ENCODE measurements at places on chromosomes 3 and 15. TPM values are rescaled to one million over a fixed set of nuclear protein-coding genes. Genes with fewer than 3 reads are reported as not detected.

ALS2CL gene
- total RNA-seq: 2.4 TPM

SLC28A2 gene
- total RNA-seq: not detected

FSIP1 gene
- total RNA-seq: 0.27 TPM

HHLA2 gene
- not detected for total RNA-seq

ZPLD1 gene
- not detected for total RNA-seq

ERICH6 gene
- not detected for total RNA-seq

WDR93 gene
- total RNA-seq: 0.27 TPM

PLD1 gene
- total RNA-seq: 4.8 TPM

ESYT3 gene
- total RNA-seq: 0.54 TPM

DNA sequence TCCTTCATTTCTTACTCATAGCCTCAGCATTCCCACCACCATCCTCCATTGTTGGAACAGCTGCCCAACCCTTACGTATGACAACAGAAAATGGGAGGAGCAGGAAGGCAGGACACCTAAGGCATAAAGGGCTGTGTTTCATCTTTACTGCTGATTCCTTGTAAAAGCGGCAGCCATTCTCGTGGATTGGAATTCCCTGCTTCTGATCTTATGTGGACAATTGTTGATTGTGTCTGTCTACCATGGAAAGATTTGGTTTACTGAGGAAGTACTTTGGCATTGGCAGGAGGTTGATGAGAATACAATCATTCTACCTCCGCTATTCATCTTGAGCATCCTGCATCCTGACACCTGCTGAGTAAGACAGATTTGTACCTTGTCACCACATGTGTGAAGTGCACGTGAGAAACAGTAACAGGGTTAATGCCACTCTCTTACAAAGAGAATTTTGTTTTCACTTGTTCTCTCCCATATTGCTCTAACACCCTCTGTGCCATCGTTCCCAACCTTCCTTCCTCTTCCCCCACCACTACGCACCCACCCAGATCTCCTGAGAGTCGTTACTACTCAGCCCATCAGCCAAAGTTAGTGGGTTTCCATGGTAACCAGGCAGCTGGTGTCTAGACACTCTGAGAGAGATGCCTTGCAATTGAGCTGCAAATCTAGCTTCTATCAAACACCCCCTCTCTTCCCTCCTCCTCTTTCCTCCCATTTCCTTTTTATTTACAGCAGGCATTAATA lies 75.7 kb downstream of the GAP43 start:
- DNase-seq: no peak

DNA sequence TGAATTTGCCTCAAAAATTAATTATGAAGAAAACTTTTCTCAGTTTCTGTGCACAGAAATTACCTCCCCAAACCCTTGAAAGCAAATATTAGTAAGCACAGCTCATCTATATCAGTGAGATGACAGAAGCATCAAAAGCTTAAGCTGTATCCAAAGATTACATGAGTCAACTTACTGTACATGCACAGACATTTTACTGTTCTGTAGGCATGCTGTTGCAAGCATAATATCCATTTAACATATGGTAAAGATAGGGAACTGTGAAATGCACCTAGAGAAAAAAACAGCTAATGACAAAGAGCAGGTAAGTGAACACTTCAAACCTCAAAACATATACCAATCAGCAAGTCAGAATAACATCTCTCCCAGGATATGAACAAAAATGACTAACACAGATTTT lies 20.9 kb downstream of the SHOX2 start:
- no peak for DNase-seq

DNA sequence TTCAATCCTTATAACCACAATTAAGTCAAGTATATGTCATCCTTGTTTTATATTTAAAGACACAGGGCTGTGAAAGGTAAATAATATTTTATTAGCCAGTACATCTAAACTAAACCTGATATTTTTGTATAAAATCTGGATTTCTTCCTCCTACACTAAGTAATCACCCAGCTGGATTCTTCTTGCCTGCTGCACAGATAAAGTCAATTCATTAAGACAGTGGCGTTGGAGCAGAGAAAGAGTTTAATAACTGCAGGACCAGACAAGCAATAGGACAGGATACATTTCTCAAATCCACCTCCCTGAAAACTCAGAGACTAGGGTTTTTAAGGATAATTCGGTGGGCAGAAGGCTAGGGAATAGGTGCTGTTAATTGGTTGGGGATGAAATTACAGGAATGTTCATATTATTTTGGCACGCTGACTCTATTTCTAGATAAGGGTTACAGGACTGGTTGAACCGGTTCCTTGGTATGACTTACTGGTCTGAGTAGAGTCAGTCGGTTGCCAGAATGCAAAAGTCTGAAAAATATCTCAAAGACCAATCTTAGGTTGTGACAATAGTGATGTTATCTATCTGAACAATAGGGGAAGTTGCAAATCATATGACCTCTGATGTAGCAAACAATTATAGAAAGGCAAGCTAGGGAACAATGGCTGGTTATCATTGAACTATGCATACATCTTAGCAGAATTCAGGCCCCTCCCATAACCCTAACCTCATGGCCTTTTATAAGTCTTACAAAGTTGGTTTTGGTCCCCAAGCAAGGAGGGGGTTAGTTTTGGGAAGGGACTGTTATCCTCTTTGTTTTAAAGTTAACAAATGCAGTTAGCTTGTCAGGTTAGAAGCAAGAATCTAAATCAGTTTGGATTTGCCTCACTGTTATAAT lies 244.8 kb downstream of the ALCAM start:
- DNase-seq: no peak

DNA sequence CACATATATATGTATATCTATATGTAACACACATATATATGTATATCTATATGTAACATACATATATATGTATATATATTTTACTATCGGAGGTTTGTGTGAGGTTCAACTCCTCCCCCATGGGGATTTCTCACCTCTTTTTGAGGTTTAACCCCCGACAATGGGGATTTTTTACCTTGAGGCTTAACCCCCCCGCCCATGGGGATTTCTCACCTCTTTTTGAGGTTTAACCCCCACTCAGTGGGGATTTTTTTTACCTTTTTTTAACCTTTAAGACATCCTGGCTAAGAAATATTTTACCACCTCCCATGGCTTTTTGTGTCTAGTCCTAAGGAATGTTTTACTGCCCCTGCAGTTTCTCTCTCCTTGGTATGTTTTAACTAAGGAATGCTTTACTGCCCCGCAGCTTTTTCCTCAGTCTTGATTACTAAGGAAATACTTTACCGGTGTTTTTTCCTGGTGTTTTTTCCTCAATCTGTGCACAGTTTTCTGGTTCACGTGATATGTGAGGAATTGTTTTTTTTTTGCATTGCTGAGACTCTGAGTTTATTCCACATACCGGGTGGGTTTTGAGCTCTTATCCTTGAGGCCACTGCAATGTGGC lies 185.2 kb downstream of the KLF13 start:
- no peak for DNase-seq

GRCh38 chr3:11300970-11301369 lies 28.8 kb downstream of the ATG7 start:
- no peak for DNase-seq

- DNase-seq: no peak
Observed at GRCh38 chr15:101329867-101330380, 34.9 kb upstream of the SNRPA1 start.

GRCh38 chr15:40250771-40251483 lies 12.1 kb downstream of the PAK6 start:
- DNase-seq: no peak

- DNase-seq: no peak
Observed at GRCh38 chr15:42955518-42955917, 34.9 kb upstream of the TTBK2 start.

GRCh38 chr3:16995601-16996000 lies 110.8 kb downstream of the PLCL2 start:
- DNase-seq: no peak

DNA sequence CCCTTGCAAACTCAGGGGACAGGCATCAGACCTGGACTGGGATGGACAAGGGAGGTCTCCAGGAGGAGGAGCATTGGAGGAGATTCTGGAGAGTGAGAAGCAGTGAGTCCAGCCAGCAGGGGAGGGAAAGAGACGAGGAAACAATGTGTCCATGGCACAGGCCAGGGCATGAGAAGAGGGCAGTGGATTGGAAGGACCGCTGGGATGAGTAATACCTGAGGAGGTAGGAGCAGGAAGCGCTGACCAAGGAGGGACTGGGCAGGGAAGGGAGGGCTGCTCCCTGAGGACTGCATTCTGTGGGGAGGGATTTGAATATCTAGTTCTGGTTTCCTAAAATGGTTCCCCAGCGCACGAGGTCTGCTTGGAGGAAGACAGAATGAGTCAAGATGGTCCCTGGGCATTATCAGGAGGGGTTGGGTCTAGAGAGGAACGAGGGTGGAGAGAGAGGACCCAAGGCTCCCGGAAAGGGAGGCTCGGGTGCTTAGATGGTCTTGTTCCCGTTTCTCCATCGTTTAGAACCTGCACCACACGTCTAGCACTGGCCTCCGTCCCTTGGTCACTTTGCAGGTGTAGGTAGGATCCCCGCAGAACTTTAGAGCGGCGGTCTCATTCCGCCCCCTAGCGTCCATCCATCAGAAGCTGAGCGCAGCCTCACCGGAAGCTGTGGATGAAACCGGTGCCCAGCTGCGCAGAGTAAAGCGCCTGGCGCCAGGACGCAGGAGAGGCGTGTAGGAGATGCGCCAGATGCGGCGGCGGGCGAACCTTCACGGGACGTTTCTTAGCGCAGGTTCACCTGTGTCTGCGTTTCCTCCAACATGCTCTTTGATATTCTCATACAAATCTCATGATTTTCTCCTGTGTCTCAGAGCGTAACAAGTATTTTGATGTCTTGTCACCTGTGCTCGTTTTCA lies 190.7 kb upstream of the NDN start:
- DNase-seq: peak; percentile 36

DNA sequence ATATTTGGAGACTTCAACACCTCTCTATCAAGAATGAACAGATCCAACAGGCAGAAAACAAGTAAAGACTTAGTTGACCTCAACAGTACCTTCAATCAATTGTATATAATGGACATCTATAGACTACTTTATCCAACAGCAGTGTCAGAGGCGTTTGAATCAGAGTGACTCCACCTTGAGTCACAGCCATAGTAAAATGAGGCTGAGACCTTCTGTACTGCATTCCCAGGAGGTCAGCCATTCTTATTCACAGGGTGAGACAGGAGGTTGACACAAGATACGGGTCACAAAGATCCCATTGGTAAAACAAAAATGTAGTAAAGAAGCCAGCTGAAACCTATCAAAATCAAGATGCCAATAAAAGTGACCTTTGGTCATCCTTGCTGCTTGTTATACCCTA lies 299.8 kb downstream of the CNTN3 start:
- no peak for DNase-seq

- DNase-seq: peak; percentile 79
Observed at GRCh38 chr15:97909291-97909891, 51.1 kb upstream of the ARRDC4 start.

DNA sequence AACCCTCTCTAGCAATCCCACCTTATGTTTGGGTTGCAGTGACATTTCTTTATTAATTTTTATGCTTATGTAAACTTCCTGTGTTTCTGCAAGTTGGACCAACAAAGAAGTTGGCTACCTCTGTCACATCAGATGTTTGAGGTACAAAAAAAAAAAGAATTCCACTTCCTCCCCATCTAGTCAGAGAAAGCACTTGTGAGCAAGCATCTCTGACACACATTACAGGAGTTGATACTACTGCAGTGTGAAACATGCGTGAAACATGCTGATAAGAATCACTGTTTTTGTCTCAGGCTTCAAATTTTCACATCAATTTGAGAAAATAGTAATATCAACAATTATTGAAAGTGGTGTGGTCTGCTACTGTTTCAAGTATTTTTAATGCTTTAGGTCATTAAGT lies 1.3 kb downstream of the SCAANT1 start:
- DNase-seq: peak; percentile 30

DNA sequence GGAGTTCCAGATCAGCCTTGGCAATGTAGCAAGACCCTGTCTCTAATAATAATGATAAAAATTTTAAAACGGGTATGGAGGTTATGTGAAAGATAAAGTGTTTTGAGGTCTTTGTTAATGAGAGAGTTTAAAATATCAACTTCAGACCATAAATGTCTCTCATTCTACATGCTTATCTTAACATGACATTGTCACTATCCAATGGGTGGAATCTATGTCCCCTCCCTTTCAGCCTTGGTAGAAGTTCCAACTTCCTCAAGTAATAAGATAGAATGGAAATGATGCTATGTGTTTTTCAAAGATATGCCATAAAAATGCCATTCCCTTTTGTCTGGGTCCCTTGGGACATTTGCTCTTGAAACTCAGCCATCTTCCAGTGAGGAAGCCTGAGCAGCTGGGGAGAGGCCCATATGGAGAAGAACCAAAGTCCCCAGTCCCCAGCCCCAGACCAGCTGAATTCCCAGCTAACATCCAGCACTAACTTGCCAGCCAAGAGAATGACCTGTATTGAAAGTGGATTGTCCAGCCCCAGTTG lies 17.0 kb downstream of the RPSA start:
- DNase-seq: no peak

GRCh38 chr3:161915418-161915750 lies 418.8 kb downstream of the OTOL1 start:
- no peak for DNase-seq

- no peak for DNase-seq
Observed at GRCh38 chr3:122475316-122475715, 39.4 kb downstream of the KPNA1 start.

DNA sequence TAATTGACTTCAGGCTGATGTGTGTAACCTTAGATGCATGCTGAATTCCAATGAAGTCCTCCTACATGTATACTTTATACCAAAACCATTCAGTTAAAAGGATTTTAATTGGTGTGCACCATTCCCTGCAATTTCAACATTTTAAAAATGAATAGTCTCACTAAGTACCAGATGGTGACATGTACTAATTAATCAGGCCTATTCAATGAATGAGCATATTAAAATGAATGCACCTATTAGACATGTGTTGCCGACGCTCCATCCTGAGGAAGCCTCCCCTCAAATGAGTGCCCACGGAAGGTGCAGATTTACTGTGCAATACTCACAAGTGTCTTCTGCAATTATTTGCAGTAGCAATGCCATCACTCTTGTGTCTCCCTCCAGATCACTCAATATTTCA lies 124.7 kb upstream of the TSPAN3 start:
- DNase-seq: no peak

DNA sequence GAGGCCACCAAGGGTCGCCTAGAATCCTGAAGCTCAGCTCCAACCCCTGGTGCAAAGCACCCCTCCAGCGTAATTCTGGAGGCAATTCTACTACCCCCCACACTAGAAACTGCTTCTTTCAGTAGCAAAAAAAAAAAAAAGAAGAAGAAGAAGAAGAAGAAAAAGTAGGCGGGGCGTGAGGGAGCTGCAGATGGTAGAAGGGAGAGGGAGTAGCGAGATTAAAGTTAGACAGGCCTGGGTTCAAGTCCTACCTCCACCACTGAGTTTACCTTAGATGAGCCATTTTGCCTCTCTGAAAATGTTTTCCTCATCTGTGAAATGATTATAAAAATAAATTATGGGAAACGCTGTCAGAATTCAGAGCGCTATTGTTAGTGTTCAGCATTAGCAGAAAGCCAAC lies 913 bp downstream of the FAM174B start:
- peak; percentile 31 for DNase-seq

Measured in hematopoietic multipotent progenitor cell (in vitro differentiated cells).